ENCODE measurements at places on chromosomes 3 and 15.

GRCh38 chr15:60701261-60702019 is 222.5 kb upstream of the ICE2 start:
- no peak for DNase-seq

- no peak for DNase-seq
Observed at GRCh38 chr15:30921781-30922479, 18.2 kb downstream of the FAN1 start.

GRCh38 chr3:153130312-153130977 is 31.6 kb upstream of the RAP2B start:
- DNase-seq: no peak

GRCh38 chr15:51103330-51103729 is 8.6 kb upstream of the TNFAIP8L3 start:
- DNase-seq: no peak

DNA sequence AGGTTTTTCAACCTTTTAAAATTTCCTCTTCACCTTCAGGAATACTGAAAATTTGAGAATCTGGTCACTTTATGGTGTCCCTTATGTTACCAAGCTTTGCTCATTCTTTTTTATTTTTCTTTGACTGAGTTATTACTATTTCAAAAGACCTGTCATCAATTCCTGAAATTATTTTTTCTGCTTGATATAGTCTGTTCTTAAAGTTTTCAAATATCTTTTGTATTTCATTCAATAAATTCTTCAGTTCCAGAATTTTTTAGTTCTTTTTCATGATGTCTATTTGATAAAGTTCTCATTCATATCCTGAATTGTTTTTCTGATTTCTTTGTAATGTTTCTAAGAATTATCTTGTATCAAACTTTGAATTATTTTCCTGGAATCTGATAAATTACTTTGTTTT is 63.9 kb downstream of the UQCC5 start:
- DNase-seq: no peak

- DNase-seq: no peak
Observed at GRCh38 chr15:25967116-25967515, 104.0 kb upstream of the ATP10A start.

- no peak for DNase-seq
Observed at GRCh38 chr3:150349314-150350097, 58.6 kb upstream of the TSC22D2 start.

DNA sequence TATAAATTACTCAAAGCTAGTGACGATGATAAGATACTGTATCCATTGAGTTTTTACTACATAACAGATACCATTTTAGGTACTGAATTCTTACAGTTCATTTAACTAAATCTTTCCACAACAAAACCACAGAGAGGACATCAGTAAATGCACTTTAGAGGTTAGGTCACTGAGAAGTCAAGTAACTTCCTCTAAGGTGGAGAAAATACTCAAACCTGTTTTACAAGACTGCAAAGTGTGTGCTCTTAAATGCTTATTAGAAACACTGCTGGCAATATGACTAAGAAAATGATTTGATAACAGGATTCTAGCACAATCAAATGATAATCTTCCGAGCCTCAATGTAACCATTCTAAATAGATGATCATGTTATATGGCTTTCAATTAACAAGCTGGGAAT is 99.4 kb downstream of the UBE3A start:
- no peak for DNase-seq

DNA sequence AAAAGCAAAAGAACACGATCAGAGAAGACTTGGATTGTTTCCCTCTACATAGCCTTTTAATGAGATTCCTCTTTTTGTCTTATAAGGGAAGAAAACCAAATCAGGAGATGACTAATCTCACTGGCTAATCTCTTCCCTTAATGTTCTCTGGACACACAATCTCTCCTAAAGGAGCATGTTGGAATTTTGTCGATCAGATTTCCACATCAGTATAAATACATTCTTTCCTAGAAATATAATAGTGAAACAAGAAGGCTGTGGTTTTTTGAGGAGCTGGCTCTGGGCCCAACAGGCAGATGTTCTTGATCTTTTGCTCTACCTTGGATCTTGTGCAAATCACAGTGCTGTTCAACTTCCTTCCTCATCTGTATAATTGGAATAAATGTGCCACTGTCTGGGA is 94.0 kb downstream of the GTPBP8 start:
- no peak for DNase-seq

DNA sequence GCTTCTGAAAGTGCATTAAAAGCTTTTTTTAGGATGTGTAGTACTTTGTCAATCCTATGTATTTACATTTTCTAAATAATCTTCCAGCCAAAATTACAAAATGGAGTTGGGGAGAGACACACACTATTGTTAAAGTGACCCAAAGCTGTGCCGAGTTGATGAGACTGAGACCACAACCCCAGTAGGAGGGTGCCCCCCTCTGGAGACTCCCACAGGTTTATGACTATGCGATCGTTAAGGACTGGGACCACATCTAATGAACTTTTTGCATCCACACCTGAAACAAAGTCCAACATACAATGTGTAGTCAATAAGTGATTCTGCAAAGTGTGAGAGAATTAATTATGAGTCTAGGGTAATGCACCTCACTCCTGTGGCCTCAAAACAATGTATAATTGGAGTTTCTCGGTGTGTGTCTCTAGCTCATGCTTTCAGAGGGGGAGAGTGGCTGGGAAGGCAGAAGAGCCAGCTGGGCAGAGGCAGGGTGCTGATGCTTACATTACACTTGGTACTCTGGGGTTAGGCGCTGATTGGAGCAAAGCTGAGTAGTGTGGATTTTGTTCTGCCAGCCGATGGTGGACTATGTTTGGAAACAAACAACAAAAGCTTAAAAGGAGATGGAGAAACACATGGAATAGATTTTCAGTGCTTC is 102.8 kb downstream of the KCNH8 start:
- DNase-seq: no peak

GRCh38 chr15:75648156-75649000 is 666 bp downstream of the SNX33 start:
- DNase-seq: no peak

DNA sequence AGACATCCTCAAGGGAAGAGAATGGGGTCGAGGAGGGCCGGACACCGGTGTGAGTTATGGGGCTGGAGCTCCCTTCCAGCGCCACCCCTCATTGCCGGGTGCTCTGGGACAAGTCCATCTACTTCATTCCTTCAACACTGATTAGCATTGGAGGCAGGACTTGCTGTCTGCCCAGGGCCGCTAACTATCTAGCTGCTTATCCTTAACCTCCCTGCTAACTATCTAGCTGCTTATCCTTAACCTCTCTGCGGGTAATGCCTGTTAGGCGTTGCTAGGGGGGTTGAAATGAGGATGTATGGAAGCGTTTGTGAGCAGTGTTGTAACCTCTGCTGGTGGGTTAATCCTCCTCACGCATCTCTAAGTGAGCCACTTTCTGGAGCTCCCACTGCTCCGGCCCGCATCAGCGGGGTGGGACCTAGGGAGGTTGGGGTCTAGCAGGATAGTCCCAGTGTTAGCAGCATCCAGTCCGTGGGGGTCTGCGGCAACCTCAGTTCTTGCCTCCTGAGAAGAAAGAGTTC is 10.9 kb upstream of the CHAC1 start:
- no peak for DNase-seq

GRCh38 chr3:106962993-106963392 is 414.2 kb upstream of the CCDC54 start:
- DNase-seq: no peak

DNA sequence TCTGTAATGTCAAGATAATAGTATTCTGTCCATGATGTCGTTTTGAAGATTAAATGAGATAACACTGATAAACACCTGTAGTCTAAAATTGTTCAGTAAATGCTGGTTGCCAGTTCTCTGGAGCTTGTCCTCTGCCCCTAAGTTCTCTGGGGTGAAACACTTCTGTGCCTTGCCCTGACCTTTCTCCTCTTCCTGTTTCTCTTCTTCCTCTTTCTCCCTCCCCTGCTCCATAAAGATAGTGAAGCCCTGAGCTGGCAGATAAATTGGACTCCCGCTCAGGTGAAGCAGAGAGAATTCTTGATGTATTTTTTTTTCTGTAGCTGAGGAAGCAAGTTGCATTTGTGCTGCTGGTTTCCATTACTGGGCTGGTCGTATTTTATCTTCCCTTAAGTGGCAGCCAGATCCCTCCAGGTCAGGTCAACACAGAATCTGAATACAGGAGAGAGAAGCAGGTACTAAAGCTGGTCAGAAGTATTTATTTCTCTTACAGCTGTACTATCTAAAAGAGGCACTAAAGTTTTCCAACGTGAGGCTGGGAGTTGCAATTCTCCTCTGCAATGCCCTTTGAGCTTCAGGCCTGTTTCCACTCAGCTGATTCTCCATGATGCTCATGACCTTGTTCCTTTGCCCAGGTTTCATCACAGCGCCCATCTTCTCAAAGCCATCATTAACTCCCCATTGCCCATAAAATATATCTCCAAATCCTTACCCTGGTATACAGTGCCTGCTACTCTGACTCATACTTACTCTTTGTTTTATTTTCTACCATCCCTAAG is 319.3 kb upstream of the CFAP20DC start:
- DNase-seq: no peak
